Cerebellum (tissue), 4 donors: ENCODE measurements at places on chromosomes 6 and 20. TPM values are rescaled to one million over a fixed set of nuclear protein-coding genes. Genes with fewer than 3 reads are reported as not detected.

PET117 gene
- 8.3 TPM for total RNA-seq

TBCC gene
- total RNA-seq = 29.6 TPM

MLN gene
- total RNA-seq = not detected

ADTRP gene
- total RNA-seq = not detected

GJA10 gene
- not detected for total RNA-seq

CDSN gene
- total RNA-seq = not detected

NNAT gene
- 629 TPM for total RNA-seq

FBXO9 gene
- 39.6 TPM for total RNA-seq

PFDN4 gene
- 56.1 TPM for total RNA-seq

SSTR4 gene
- total RNA-seq = 0.54 TPM

SMPD2 gene
- total RNA-seq = 6.4 TPM

BPIFA1 gene
- not detected for total RNA-seq

FAM229B gene
- total RNA-seq = 23.9 TPM

WFDC5 gene
- total RNA-seq = not detected

TP53TG5 gene
- total RNA-seq = not detected

ERVFRD-1 gene
- not detected for total RNA-seq

SLCO4A1 gene
- total RNA-seq = 2.1 TPM

SMLR1 gene
- total RNA-seq = not detected

CNPY3 gene
- 18.9 TPM for total RNA-seq

FAM209B gene
- not detected for total RNA-seq
